ENCODE measurements at places on chromosomes 4 and X. TPM values are rescaled to one million over a fixed set of nuclear protein-coding genes. Genes with fewer than 3 reads are reported as not detected.

DNA sequence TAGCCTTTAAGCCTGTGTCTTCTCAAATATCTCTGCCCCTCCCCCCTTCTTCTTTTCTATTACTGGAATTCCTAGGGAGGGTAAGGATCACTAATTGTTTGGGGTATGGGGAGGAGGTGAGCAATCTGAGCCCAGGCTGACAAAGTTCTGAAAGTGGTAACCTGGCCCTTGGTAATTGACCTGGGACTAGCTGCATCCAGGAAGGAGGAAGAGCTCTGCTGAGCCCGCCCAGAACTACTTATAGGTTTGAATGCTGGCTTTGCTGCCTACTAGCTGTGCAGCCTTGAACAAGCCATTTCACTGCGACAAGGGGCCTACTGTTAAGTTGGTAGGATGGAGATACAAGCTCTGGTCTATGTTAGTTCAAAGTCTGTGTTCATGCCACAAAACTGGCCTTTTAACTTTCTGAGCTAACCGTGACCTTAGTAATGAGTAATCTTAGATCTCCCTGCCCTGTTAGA, 37.8 kb downstream of the DGKK start:
- no peaks in the 10 kb centered on the region for H3K36me3 ChIP-seq
- H3K4me1 ChIP-seq, result no peaks in the 10 kb centered on the region
- H3K27ac ChIP-seq, result no peak overlapping the region
- no peaks in the 10 kb centered on the region for H3K27me3 ChIP-seq
- no peak overlapping the region for H3K4me3 ChIP-seq

DNA sequence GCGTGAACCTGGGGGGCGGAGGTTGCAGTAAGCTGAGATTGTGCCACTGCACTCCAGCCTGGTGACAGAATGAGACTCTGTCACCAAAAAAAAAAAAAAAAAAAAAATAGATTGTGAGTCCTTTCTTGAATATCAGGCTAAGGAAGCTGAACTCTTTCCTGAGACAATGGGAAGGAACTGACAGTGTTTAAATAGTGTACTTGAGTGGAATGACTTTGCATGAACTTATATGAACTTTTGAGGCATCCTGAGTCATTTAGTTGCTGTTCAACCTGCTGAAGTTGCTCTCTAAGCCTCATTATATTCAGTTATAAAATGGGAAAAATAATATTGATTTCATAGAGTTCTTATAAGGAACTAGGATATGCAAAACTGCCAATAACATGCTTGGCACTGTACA, 79.3 kb upstream of the LIMCH1 start:
- H3K36me3 ChIP-seq, result no peaks in the 10 kb centered on the region
- H3K27ac ChIP-seq, result no peak overlapping the region
- peaks cover 12% of the 10 kb centered on the region for H3K4me1 ChIP-seq
- H3K4me3 ChIP-seq, result no peak overlapping the region
- no peaks in the 10 kb centered on the region for H3K27me3 ChIP-seq
- no peak for DNase-seq

DNA sequence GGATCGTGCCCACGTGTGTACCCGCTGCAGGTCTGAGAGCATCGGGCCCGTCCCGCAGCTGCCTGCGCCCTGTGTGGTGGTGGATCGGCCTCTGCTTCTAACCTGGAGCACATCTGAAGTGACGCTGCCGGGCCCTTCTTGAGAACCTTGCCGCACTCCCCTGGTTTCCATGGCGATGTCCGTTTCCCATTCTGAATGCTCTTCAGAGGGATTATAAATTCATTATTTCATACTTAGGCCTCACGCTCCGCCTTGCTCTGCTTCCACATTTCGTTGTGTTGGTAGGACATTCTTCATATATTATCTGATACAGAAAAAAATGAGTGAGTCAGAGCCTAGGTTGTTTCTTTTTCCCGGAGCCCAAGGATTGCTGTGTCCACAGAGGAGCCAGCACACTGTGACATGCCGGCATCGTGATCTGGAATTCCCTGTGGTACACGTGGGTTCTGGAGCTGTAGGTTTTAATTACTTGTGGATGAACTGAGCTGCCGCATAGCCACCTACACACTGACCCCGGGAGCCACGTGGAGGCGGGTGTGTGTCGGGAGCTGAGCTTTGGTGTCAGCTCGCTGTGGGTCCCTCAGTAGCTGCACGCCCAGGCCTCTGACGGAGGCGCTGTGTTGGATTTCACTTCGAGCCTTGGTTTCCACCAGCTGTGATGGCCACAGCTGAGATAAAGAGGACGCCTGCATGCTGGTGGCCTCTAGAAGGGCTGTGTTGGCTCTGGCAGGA, 63.4 kb downstream of the PSAPL1 start:
- H3K4me3 ChIP-seq, result no peak overlapping the region
- no peak for DNase-seq
- H3K27ac ChIP-seq, result no peak overlapping the region
- H3K27me3 ChIP-seq, result peaks cover 3% of the 10 kb centered on the region

GRCh38 chrX:54865208-54865607, 55.4 kb upstream of the TRO start:
- H3K4me3 ChIP-seq, result no peak overlapping the region
- DNase-seq, result no peak
- H3K27me3 ChIP-seq, result no peaks in the 10 kb centered on the region
- no peak overlapping the region for H3K27ac ChIP-seq
- no peaks in the 10 kb centered on the region for H3K36me3 ChIP-seq

DNA sequence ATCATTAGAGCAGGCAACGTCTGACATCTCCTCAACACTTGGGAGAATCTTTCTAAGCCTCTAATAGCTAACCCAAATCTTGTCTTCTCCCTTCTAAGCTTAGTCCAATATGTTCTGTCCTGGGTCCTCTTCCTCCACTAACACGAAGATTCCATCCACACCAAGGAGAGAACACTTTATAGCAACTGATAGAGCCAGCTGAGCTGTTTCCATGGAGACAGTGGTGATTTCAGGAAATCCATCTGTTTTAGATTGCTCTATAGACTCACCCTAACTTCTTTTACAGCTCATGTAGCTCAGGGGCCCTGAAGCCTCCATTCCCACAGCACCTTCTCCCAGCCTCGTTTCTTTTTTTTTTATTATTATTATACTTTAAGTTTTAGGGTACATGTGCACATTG, 37.4 kb downstream of the SCD5 start:
- no peak for DNase-seq
- no peaks in the 10 kb centered on the region for H3K27me3 ChIP-seq
- no peak overlapping the region for H3K4me3 ChIP-seq

DNA sequence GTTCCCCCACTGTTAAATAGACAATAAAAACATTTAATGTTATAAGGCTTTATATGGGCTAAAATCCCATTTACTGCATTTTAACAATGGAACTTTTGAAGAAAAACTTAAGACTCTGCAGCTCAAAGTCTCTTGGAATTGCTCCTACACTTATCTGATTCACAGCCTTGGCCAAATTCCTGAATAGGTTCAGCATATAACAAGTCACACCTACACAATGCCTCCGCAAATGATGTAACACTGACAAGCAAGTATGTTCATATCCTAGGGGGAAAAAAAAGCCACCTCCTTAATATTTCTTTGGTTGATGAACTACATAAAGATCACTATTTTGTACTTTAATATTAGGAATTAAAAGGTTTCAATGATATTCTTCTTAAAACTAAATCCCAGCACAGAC, 34.5 kb downstream of the RPS6KA6 start:
- no peaks in the 10 kb centered on the region for H3K36me3 ChIP-seq
- H3K27me3 ChIP-seq, result no peaks in the 10 kb centered on the region
- H3K4me1 ChIP-seq, result no peaks in the 10 kb centered on the region
- DNase-seq, result no peak
- no peak overlapping the region for H3K27ac ChIP-seq
- H3K4me3 ChIP-seq, result no peak overlapping the region

- H3K36me3 ChIP-seq, result no peaks in the 10 kb centered on the region
- no peaks in the 10 kb centered on the region for H3K27me3 ChIP-seq
- no peak overlapping the region for H3K4me3 ChIP-seq
- H3K27ac ChIP-seq, result no peak overlapping the region
- peaks cover 17% of the 10 kb centered on the region for H3K4me1 ChIP-seq
- peak; percentile 50 for DNase-seq
Observed at GRCh38 chr4:123477711-123478209, 81.2 kb downstream of the SPRY1 start.

- H3K36me3 ChIP-seq, result no peaks in the 10 kb centered on the region
- H3K4me3 ChIP-seq, result no peak overlapping the region
- no peaks in the 10 kb centered on the region for H3K27me3 ChIP-seq
- no peak overlapping the region for H3K27ac ChIP-seq
- H3K4me1 ChIP-seq, result peaks cover 33% of the 10 kb centered on the region
Observed at GRCh38 chr4:15234116-15234855, 193.5 kb upstream of the C1QTNF7 start.

DNA sequence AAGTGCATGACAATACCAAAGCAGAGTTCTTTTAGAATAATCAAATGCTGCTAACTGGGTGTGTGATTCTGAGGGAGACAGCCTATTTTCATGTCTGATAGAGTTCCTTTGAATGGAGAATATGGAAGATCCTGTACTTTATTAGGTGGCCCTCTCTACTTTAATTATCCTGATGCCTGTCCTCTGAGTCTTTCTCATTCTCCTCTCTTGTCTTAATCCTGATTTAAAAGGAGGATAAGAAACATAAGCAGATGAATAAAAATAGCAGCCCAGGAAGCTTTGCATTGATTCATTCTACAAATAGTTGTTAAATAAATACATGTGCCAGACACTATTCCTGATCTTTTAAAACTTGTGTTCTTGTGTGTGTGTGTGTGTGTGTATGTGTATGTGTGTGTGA, 387.3 kb downstream of the SPRY1 start:
- no peak overlapping the region for H3K27ac ChIP-seq
- no peaks in the 10 kb centered on the region for H3K27me3 ChIP-seq
- peaks cover 24% of the 10 kb centered on the region for H3K4me1 ChIP-seq
- DNase-seq, result no peak
- no peak overlapping the region for H3K4me3 ChIP-seq

GRCh38 chr4:126738926-126739325, 893.8 kb upstream of the INTU start:
- no peak for DNase-seq
- H3K36me3 ChIP-seq, result no peaks in the 10 kb centered on the region

DNA sequence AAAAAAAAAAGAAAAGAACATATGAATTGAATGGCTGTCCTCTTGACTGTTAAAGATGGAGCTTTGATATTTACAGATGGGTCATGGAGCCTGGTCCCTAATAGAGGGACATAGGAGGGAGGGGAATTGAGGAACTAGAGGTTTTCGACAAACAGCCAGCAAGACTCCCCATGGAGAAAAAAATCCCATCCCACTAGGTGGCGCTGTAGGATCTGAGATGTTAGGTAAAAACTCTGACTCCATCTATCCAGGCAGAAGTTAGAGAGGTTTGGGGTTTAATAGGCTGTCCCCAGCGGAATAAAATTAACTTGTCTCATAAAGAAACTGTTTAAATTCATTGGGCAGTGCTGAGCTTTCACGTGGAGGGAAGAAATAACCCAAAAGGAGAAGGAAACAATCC, 45.9 kb downstream of the HMGB2 start:
- no peaks in the 10 kb centered on the region for H3K4me1 ChIP-seq
- no peaks in the 10 kb centered on the region for H3K27me3 ChIP-seq
- no peaks in the 10 kb centered on the region for H3K36me3 ChIP-seq
- DNase-seq, result peak; percentile 62
- no peak overlapping the region for H3K27ac ChIP-seq

DNA sequence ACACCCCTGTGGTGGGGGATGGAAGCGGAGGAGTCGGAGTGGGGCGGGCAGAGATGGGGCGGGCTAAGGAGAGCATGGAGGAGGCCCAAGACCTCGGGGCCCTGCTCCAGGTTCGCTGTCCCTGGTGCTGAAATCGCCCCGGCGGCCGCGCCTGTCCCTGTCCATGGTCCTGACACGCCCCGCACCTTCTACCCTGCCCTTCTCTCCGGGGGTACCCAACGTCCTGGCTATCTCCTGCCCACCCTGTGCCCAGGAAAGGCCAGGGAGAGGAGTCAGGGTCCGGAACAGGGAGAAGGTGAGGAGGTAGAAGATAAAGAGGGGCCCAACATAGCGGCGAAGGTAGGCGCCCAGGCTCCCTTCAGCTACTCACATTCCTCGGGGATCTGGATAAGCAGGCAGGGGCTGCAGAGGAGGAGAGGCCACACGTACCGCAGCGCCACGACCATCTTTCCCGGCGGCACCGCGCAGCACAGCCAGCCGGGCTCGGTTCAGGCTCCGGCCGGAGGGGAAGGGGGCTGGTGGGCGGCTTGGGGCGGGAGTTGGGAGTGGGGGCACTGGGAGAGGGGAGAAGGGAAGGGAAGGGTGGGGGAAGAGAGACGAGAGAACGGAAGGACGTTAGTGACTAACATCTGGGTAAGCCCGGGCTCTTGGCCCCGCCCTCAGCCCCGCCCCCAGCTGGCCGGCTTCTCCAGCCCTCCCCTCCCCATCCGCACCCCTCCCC, 10.4 kb downstream of the L1CAM start:
- peaks cover 48% of the 10 kb centered on the region for H3K4me1 ChIP-seq
- H3K27ac ChIP-seq, result no peak overlapping the region
- no peaks in the 10 kb centered on the region for H3K36me3 ChIP-seq
- peak; percentile 70 for DNase-seq
- H3K27me3 ChIP-seq, result no peaks in the 10 kb centered on the region
- H3K4me3 ChIP-seq, result no peak overlapping the region

DNA sequence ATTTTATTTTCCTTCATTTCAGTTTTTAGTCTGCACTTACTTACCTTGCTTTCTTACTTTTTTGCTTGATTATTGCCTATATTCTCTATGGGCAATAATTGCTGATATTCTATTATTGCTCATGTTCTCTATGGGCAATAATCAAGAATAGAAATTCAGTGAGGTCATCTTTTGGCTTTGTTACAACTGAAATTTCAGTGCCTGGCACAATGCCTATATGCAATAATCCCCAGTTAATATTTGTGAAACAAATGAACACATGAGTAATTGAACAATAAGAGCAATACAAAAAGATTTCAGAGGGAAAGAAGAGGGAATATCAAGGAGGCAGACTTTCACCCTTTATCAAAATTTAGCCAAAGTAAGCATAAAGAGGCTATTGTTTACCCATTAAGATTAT, 48.6 kb upstream of the ARSJ start:
- no peak overlapping the region for H3K27ac ChIP-seq
- H3K36me3 ChIP-seq, result no peaks in the 10 kb centered on the region
- no peaks in the 10 kb centered on the region for H3K27me3 ChIP-seq

DNA sequence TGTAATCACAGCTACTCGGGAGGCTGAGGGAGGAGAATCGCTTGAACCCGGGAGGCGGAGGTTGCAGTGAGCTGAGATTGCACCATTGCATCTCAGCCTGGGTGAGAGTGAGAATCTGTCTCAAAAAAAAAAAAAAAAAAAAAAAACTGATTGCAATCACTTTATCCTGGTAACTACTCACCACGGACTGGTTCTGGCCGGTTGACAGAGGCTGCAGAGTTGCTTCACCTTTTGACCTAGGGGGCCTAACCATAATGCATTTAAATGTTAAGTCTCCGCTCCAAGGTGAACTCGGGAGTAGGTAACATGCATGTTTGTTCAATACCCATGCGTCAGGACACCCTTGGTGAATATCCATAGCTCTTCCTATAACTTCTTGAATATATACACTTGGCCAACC, 1.8 kb downstream of the PPP2R3B start:
- peaks cover 4% of the 10 kb centered on the region for H3K4me1 ChIP-seq
- H3K27ac ChIP-seq, result no peak overlapping the region
- no peaks in the 10 kb centered on the region for H3K27me3 ChIP-seq
- H3K36me3 ChIP-seq, result no peaks in the 10 kb centered on the region

- no peaks in the 10 kb centered on the region for H3K36me3 ChIP-seq
- H3K4me3 ChIP-seq, result peak within 1 kb of the TSS; percentile 20
- H3K4me1 ChIP-seq, result peaks cover 15% of the 10 kb centered on the region
- peak; percentile 33 for DNase-seq
- no peaks in the 10 kb centered on the region for H3K27me3 ChIP-seq
Observed at GRCh38 chr4:38856524-38857337, at the start of gene TLR6. TSS of gene TLR6 (minus strand) at chr4:38856817. CDS start at chr4:38829473, 27,344 bp downstream.

GABRE gene
- 9.6 TPM for total RNA-seq

SPARCL1 gene
- 0.18 TPM for total RNA-seq

VSIG4 gene
- not detected for total RNA-seq

GAGE13 gene
- not detected for total RNA-seq

SPANXA1 gene
- not detected for total RNA-seq

TKTL2 gene
- not detected for total RNA-seq

ZAR1 gene
- total RNA-seq, result 0.10 TPM

ASB5 gene
- 6.4 TPM for total RNA-seq

ATOH1 gene
- not detected for total RNA-seq

MTTP gene
- total RNA-seq, result 0.20 TPM

Measured in SJCRH30 (cell line).